ENCODE measurements at places on chromosomes 2 and 18. TPM values are rescaled to one million over a fixed set of nuclear protein-coding genes. Genes with fewer than 3 reads are reported as not detected.

GRCh38 chr2:64462940-64463700 lies 9.2 kb downstream of the LGALSL start:
- no peak for DNase-seq

- no peak for DNase-seq
These were observed 86.7 kb upstream of the B3GNT7 start for GRCh38 chr2:231308631-231309428.

The RAD51AP2 gene
- 0.29 TPM for total RNA-seq

The SLC5A7 gene
- under 0.01 TPM for total RNA-seq

The CROCC2 gene
- total RNA-seq: 0.33 TPM

The PLEKHM3 gene
- total RNA-seq: 29.0 TPM

All from breast epithelium (tissue), 4 donors.